ENCODE measurements at places on chromosomes 13 and 19.
A peak's percentile ranks its signal among the peaks of the same experiment; 100 is the strongest.

- no peak for DNase-seq
These were observed 13.7 kb downstream of the WBP4 start for GRCh38 chr13:41075034-41075433.

- DNase-seq = no peak
These were observed 538.5 kb downstream of the GPC6 start for GRCh38 chr13:93765062-93765461.

GRCh38 chr19:49837009-49837310 lies 14.0 kb upstream of the PTOV1 start:
- no peak for DNase-seq

DNA sequence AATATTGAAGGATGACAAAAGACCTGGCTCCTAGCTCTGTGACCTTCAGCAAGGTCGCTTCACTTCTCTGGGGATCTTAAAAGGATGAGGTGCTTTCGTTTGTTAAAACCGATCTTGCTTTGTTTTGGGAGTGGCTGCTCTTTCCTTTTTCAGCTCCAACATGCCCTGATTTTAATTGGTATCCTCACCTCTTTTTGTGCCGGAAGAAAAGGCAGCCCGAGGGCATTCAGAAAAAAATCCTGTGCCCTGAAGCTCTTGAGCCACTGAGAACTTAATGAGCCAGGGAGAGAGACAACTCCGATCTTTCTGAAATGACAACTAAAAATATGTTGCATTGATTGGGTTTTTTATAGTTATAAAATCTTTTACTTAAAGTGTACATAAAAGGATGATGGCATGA lies 19.4 kb downstream of the CLDN10 start:
- DNase-seq = no peak

- no peak for DNase-seq
These were observed 9.6 kb downstream of the SNRPD2 start for GRCh38 chr19:45682117-45682516.

DNA sequence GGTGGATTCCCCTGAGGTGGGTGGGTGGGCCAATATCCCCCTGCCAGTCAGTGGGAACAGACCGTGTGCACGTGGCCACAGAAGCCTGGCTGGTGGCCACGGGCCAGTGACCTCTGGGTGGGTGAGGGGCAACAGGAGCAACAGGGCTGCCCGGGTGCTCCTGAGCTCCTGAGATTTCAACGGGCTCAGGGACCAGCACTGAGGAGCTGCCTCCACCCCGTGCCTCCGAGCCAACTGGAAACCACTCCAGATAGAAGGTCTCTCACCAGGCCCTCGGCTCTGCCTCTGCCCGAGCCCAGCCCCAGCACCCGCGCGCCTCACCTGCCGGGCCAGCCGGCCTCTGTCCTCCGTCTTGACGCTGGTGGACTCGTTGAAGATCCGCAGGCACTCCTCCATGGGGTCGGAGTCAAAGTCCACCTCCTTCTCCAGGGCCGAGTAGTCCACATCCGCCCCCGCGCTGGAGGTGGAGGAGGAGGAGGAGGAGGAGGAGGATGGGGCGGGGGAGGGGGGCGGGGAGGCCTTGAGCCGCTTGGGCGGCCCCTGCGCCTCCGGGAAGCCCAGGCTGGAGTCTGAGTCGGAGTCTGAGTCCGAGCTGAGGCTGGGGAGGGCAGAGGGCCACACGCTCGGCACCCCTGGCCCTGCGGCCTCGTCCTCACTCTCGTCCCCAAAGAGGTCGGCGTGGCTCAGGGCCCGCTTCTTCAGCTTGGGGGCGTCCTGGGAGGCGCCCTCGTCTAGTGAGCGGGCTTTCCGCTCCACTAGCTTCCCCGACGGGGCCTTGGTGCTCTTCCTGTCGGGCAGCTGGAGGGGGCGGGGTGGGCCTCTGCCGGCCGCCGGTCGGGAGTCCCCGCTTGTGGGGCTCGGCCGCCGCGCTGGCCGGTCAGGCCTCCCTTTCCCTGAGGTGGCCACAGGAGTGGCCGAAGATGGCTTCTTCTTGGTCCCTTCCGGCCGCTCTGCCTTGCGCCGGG lies 14.8 kb upstream of the ATP8B3 start:
- peak; percentile 54 for DNase-seq

GRCh38 chr13:44854313-44855060 lies 134.8 kb downstream of the NUFIP1 start:
- peak; percentile 82 for DNase-seq

GRCh38 chr13:102132777-102133295 lies 269.0 kb downstream of the FGF14 start:
- DNase-seq = no peak

DNA sequence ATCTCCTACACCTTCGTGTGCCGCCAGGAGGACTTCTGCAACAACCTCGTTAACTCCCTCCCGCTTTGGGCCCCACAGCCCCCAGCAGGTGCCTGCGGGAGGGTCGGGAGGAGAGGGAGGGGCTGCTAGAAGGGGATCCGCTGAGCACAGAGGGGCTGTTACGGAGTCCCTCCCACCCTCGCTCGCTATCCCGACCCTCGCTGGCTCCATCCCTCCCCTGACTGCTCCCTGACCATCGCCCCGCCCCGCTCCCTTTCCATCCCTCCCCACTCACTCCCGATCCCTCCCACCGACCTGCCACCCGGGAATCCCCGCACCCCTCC lies 780 bp downstream of the CD177 start:
- no peak for DNase-seq

DNA sequence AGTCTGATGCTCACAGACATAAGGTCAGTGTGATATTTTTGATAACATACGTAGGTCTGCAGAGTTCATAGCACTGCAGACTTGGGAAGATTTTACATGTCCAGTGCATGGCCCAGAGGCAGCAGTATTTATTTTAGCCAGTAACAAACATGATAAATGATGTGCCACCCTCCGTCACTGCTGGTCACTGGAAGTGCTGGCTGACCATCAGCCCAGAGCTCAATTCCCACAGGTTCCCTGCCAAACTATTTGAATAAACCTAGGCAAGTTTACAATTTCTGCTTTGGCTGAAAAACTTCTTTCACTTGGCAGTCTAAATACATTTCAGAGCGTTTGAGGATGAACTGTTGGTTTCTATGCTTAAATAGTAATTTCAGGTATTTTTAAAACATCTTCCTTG lies 135.5 kb upstream of the EDNRB start:
- peak; percentile 76 for DNase-seq

DNA sequence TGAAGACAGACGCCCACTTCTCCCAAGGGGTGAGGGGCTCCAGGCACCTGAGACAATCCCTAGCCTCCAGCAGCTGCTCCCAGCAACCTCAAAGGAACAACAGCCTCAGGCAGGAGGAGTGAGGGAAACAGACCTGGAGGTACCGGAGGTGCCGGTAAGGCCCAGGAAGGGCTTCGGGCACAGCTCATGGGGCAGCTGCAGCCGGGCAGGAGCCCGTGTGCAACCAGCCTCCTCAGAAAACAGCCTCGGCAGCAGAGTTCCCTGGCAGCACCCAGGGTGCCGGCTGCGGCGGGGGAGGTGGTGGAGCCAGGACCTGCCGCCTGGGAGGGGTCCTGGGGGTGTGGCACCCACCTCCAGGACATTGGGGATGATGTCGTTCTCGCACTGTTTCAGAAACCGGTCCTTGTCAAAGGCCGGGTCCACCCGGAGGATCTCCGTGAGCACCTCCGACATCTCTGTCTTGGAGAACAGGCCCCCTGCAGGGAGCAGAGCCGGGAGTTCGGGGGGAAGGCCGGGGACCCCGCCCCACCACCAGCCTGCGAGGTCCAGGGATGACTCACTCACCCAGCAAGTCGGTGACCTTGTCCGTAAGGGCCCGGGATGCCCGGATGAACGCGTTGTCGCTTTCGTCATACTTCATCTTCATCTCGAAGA lies 6.5 kb upstream of the CTXN1 start:
- no peak for DNase-seq

- DNase-seq = no peak
These were observed 7.5 kb downstream of the ZNF440 start for GRCh38 chr19:11821474-11822109.

GRCh38 chr19:4547303-4548237 lies 7.7 kb upstream of the LRG1 start:
- DNase-seq = no peak

DNA sequence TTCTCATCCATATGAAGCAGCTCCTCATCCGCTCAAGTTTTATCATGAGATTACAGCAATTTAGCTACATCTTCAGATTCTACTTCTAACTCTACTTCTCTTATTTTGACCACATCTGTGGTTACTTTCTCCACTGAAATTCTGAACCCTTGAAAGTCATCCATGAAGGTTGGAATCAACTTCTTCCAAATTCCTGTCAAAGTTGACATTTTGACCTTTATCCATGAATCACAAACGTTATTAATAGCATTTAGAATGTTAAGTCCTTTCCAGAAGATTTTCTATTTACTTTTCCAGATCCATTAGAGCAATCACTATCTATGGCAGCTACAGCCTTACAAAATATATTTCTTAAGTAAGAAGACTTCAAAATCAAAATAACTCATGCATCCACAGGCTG lies 421.7 kb upstream of the GPC6 start:
- DNase-seq = no peak

GRCh38 chr19:52542984-52543664 lies 15.7 kb downstream of the ZNF808 start:
- DNase-seq = no peak

DNA sequence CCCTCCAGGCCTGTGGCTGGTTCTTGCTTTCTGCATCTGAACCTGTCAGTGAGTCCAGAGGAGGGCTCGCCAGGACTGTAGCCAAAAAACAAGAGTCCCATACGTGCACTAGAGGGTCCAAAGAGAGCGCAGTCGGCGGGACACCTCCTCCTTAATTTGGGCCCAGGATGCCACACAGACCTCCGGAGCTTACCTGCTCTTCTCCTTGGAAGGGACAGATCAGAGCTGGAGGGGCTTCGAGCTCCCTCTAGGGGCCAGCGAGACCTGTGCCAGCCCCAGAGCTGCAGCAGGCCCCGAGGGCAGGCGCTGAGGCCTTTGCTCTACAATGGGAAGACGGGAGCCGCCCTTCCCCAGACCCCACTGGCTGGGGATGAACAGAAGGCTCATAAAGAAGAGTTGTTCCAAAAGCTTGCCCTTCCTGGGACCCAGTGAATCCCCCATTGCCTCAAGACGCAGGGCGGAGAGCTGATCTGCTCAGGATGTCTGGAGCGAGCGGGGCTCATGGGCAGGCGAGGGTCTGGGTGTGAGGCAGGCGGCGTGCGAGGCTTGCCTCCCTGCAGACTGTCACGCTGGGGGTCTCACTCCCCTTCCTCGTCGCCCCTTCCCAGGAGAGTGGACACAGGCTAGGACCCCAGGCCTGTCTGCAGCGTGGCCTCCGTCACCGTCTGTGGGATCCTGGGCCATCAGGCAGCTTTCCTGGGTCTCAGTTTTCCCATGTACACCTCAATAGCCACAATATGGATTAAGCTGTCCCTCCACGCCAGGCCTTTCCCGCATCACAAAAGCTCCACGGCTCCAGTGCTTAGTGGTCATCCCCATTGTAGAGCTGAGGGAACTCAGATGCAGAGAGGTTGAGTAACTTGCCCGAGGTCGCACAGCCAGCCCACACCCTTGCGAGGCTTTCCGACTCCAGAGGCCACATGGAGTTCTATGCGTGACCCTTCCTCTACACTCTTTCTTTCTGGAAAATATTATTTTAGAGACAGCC lies 46.9 kb upstream of the VSTM2B start:
- DNase-seq = no peak

- DNase-seq = no peak
These were observed 1.7 kb upstream of the USPL1 start for GRCh38 chr13:30615866-30616541.

DNA sequence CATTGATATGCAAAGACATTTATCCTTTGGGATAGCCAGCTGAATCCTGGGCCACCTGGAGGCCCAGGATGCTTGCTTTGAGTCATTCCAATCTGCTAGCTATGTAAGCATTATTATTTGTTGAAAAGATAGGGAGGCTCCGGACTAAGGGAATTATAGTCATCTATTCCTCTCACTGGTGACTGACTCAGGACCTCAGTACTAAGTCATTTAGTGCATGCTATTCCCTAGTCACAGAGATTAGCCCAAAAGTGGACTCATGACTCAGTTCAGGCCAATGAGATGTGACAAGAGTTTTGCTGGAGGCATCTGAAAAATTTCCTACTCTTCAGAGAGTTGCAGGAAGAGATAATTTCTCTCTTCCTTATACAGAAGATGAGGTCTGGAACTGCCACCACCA lies 67.9 kb upstream of the ITM2B start:
- no peak for DNase-seq

DNA sequence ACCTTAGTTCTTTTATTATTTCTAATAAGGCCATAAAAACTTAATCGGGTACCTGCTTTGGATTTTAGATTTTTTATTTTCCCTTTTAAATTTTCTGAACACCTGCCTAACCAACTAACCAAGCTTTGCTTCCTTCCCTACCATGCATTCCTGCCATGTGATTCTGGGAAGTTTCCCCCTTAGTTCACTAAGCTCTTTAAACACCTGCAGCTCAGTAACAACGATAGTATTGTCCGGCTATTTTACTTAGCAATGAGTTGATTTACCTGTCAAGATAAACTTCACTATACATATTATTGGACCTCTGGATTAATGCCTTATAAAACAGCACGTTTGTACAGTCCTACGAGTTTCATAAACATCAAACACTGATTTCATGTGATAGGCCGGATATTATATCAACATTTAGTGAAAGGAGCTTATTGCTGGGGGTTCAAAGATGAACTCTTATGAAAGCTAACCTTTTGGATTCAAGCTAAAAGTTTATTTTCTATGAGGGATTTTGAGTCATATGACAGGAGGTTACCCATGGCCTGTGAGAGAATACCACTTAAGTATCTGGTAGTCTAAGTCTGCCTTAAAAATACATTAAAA lies 81.0 kb upstream of the STARD13 start:
- no peak for DNase-seq

DNA sequence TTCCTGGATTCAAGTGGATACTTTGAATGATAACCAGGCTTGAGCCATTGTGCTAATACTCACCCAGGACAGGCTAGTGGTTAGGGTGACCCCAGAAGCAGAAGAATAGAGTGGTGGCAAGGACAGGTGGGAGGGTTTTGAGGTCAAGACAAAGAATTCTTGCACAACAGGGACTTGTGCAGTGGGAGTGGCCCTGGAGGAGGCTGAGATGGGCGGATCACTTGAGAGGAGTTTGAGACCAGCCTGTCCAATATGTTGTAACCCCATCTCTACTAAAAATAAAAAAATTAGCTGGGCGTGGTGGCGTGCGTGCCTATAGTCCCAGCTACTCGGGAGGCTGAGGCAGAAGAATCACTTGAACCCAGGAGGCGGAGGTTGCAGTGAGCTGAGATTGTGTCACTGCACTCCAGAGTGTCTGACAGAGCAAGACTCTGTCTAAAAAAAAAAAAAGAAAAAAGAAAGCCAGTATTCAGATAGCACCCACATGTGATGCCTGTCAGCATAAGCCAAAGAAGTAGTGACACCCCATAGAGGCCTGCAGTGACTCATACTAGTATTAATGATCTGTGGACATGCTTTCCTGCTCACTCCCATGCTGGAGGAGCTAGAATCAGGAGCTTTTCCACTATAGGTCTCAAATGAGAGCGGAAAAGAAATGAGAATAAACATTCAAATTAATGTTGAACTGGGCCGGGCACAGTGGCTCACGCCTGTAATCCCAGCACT lies 78.7 kb downstream of the RNF17 start:
- DNase-seq = no peak
